ENCODE measurements at places on chromosomes 4 and X.

- DNase-seq, result no peak
Measured at GRCh38 chr4:26289401-26289800, 31.4 kb upstream of the RBPJ start.

DNA sequence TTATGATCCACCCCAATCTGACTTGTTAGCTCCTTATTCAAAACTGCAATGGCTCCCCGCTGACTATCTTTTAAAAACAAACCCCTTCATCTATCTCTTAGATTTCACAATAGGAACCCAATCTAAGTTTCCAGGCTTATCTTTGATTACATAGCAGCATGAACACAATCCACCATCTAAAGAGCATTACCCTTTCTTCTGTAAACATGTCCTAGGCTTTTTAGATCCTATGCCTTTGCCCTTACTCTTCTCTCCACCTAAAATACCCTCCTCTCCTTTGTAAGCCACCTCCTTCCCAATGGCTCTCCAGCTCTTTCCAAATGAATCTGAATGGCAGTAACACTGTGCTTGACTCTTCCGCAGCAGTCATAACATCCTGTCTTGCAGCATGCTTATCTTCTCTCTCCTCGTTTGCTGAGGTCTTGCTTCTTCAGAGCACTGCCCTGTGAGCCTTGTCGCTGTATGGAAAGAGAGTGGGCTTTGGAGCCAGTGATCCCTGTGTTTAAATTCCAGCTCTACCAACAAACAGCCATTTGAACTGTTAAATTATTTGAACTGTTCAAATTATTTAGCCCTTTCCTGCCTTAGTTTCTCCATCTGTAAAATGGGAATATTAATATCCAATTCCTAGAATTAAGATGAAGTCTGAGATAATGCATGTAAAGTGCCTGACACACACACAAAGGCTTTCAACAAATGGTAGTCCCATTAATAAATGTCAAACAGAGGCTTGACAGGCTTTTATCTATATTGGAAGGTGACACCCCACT lies 16.2 kb upstream of the TSPAN5 start:
- no peak for DNase-seq

- no peak for DNase-seq
Measured at GRCh38 chr4:80237992-80238391, 28.5 kb upstream of the FGF5 start.

GRCh38 chr4:155495572-155496293 lies 119.0 kb upstream of the MAP9 start:
- DNase-seq, result no peak

- DNase-seq, result no peak
Measured at GRCh38 chr4:56844802-56845580, 23.5 kb upstream of the SPINK2 start.

- no peak for DNase-seq
Measured at GRCh38 chr4:91734682-91735081, 569.1 kb upstream of the GRID2 start.

DNA sequence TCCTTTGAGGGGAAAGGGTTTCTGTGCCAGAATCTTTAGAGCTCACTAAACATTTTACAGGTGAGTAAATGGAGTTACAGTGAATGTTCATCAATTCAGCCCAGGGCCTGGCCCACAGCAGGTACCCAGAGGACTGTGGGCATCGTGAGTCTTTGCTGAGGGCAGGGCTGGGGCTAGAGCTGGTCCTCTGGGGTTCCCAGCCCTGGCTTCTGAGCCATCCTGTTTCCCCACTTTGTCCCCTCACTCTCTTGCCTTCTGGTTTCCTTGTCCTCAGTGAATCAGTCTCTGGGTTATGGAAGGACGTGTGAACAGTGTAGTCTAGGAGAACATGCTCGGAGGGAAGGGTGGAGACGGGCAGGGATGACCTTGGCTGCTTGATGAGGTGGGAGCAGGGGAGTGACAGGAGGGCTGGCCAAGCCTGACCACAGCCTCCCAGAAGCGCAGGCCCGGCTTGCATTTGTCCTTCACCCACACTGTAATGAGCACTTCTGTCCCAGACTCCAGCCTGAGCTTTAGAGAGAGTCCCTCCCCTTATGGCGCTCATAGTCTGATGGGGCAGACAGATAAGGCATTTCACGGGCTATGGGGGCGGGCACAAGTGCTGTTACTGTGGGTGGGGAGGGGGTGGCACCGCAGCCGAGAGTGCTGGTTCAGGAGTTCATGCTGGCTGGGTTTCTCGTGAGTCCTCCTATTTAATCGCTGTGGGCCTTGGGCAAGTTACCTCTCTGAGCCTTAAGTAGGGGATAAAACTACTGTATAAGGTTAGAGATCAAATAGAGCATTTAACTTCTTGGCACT lies 17.3 kb downstream of the TBC1D14 start:
- DNase-seq, result peak; percentile 21

GRCh38 chr4:5385741-5386311 lies 322.5 kb downstream of the EVC2 start:
- no peak for DNase-seq

Measured in activated gamma-delta T cell (primary cell).